GM23338 (cell line): ENCODE measurements at places on chromosomes 4 and X. TPM values are rescaled to one million over a fixed set of nuclear protein-coding genes. Genes with fewer than 3 reads are reported as not detected.

Gene ADH1C
- total RNA-seq, result not detected in 2 replicates

Gene MAGEA10
- not detected in 2 replicates for total RNA-seq

Gene NLGN4X
- 86.5 and 86.8 TPM in 2 replicates for total RNA-seq

Gene SFRP2
- total RNA-seq, result 214 and 219 TPM in 2 replicates

Gene SPANXC
- not detected in 2 replicates for total RNA-seq

Gene EGF
- 1.9 and 3.0 TPM in 2 replicates for total RNA-seq
